GM12878 (cell line): ENCODE measurements at places on chromosomes 11 and 22. TPM values are rescaled to one million over a fixed set of nuclear protein-coding genes. Genes with fewer than 3 reads are reported as not detected.

- no peak for DNase-seq
These were observed 111.2 kb downstream of the PTPRJ start for GRCh38 chr11:48091426-48092102.

GRCh38 chr11:10026514-10026913 is 267.5 kb downstream of the SBF2 start:
- DNase-seq = no peak

GRCh38 chr11:131883332-131883731 is 512.9 kb downstream of the NTM start:
- no peak for DNase-seq

GRCh38 chr11:134993691-134994243 is 581.7 kb upstream of the B3GAT1 start:
- DNase-seq = no peak

DNA sequence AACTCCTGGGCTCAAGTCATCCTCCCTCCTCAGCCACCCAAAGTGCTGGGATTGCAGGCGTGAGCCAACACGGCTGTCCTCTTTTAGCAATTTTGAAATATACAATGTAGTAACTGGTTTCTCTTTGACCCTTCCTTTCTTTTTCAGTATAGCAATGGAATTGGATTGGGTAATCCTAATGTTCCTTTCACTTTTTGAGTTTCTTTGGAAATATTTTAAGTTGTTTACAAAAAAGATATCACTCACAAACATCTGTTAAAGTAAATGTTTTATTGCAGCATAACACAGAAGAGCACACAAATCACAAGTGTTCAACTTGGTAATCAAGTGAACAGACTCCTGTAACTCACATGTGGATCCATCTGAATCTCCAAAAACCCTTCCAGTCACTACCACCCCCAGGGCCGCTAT is 44.6 kb upstream of the EP300 start:
- DNase-seq = no peak

- no peak for DNase-seq
These were observed 10.8 kb downstream of the PRR5L start for GRCh38 chr11:36306888-36307287.

DNA sequence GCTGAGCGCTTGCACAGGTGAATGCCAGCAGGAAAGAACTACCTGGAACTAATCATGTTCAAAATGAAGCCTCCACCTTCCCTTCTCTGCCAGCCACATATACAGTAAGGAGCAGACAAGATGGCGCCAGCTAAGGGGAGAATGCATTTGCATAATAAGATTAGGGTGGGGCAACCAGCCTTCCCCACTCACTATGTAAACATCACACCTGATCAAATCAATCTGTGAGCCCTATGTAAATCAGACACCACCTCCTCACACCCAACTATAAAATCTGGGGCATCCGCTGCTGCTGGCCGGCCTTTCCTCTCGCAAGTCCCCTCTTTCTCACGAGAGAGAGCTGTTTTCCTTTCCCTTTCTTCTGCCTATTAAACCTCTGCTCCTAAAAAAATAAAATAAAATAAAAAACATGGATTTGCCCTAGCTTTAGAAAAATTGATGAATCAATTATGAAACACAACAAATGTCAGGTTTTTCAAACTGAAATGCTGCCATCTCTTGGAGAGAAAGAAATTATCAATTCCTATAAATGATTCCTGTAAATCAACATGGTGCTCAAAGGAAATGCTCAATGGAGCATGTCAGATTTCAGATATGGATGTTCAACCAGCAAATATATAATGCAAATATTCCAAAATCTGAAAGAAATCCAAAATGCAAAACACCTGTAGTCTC is 108.9 kb downstream of the SGSM3 start:
- no peak for DNase-seq

- no peak for DNase-seq
These were observed 89.5 kb downstream of the KCNQ1 start for GRCh38 chr11:2534134-2534956.

- DNase-seq = no peak
These were observed 878 bp downstream of the RRAS2 start for GRCh38 chr11:14357881-14358728.

DNA sequence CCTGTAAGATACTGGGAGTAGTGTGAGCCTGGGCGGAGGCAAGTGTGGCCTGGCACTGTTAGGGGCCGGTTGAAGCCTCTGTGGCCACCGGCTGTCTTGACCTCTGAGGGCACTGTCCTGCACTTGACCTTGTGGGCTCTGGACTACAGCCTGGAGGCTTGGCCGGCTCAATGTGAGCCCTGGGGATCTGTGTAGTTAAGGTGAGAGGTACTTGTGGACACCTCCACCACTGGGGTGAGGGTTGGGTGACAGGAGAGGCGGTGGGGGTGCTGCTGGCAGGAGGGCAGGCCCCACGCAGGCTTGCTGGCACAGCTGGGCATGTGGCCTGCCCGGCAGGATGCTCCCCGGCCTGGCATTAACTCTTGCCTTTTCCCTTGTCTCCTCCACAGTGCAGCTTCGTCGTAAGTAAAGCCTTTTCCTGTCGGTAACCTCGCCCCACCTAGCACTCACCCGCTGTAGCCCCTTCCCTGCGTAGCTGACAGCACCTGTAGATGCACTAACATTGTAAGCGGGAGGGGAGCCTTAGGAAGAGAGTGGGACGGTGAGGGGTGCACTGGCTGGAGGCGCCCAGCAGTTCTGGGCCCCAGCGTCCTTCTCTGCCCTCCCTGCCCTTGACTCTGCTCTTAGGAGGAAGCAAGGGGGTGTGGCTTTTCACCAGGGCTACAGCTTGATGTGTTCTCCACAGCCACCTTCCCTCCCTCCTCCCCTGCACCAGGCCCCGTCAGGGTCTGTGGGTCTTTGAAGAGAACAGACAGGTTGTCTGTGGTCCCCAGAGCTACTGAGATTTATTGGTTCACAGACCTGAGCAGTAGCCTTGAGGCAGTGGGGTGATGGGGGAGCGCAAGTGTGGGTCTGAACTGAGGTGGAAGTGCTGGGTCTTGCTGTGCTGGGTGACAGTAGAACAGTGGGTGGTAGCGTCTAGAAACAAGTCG is 17.6 kb downstream of the INCENP start:
- DNase-seq = no peak

GRCh38 chr11:70341881-70342429 is 56.4 kb upstream of the CTTN start:
- no peak for DNase-seq

GRCh38 chr11:70428701-70429427 is 30.5 kb downstream of the CTTN start:
- DNase-seq = no peak

DNA sequence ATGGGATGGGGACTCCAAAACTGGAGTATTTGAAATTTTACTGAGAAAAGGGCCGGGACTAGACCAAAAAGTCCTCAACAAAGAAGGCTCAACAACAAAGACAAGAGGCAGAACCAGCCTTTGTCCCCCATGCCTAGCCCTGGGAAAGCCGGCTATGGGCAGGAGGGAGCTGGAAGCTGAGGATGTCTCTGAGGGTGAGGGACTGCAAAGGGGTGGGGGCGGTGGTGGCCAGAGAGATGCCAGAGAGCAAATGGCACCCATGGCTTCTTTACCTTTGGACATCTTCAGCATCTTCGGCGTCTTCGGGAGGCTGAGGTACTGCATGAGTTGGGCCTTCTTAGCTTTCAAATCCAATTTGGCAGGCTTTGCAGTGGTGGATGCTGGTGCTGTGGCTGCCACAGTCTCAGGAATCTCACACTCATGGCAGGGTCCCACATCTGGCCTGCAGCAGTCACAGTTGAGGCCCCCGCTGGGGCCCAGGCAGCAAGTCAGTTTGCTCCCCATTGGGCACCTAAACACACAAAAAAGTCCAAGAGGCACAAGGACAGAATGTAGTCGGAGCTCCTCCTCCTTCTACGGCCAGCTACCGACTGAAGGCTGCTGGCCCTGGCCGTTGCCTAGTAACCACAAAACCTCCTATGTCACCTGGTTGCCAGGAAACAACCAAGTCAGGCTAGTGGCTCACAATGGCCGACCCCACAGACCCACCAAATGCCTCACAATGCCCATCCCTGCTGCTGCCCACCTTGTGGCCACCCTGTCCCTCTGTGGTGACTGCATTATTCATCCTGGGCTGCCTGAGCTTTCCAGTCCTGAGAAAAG is at the start of gene C22orf42:
Gene C22orf42, minus strand, starts transcription at position 592 of the 822 bp plus-strand sequence. Its CDS starts 88 bp downstream, at position 504.
- DNase-seq = no peak

Gene LINC01488
- polyA plus RNA-seq = not detected in 2 replicates

Gene SLC35C1
- 6.0 and 6.4 TPM in 2 replicates for polyA plus RNA-seq

Gene BCL2L13
- polyA plus RNA-seq = 28.6 and 33.3 TPM in 2 replicates

Gene KCNE3
- polyA plus RNA-seq = not detected in 2 replicates

Gene ENTHD1
- 0.21 TPM in 1 of 2 replicates, not detected in the other for polyA plus RNA-seq

Gene MMP11
- 0.20 and 0.32 TPM in 2 replicates for polyA plus RNA-seq

Gene RFPL1
- not detected in 2 replicates for polyA plus RNA-seq

Gene PGM2L1
- polyA plus RNA-seq = 0.15 and 0.20 TPM in 2 replicates

Gene CSNK2A3
- 0.99 and 2.0 TPM in 2 replicates for polyA plus RNA-seq
